Jurkat, Clone E6-1 (cell line): ENCODE measurements at places on chromosomes 7 and 10.

GRCh38 chr7:20329389-20330238, 1.1 kb upstream of the ITGB8 start:
- DNase-seq = no peak

- DNase-seq = no peak
Observed at GRCh38 chr10:103791858-103792257, 63.5 kb downstream of the SH3PXD2A start.

GRCh38 chr7:77819021-77819420, 20.4 kb downstream of the PHTF2 start:
- no peak for DNase-seq

- DNase-seq = no peak
Observed at GRCh38 chr10:49605939-49606509, 4.1 kb upstream of the SLC18A3 start.

DNA sequence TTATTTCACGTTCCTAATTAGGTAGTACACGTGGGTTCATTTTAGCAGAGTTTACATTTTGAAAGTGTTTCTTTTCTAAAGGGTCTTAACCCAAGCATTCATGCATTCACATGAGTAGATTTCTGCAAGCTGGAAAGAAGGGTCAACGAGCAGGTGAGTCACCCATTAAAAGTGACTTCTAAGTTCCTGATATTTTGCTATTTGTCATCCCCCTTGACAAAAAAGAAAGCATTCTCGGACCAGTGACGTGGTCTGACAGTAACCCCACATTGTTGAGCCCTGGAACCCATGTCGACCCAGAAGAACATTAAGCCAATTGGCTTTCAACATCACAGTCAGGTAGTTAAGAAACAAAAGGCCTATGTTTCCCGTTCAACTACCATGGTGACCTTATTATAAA, 49.6 kb downstream of the ABCB5 start:
- DNase-seq = no peak

- peak; percentile 63 for DNase-seq
Observed at GRCh38 chr7:22854158-22855048, 31.8 kb upstream of the TOMM7 start.

GRCh38 chr7:125090596-125090995, 161.0 kb upstream of the POT1 start:
- no peak for DNase-seq

GRCh38 chr10:78843495-78843894, 225.3 kb upstream of the ZMIZ1 start:
- DNase-seq = no peak

GRCh38 chr7:106827626-106828025, 37.5 kb upstream of the PIK3CG start:
- DNase-seq = no peak

DNA sequence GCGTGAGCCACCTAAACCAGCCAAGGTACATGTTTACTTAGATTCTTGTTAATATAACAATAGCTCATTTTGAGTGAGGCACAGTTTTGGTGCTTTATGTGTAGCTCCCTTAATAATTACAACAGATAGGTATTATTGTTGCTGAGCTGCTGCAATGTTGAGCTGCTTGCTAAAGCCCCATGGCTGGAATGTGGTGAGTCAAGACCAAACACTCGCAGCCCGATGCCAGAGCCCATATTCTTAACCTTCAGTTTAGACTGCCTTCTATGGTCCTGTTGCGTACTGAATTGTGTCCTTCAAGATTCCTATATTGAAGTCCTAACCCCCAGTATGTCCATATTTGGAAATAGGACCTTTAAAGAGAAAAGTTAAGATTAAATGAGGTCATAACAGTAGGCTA, 407.1 kb downstream of the NEBL start:
- DNase-seq = no peak

- no peak for DNase-seq
Observed at GRCh38 chr10:78209970-78210369, 176.3 kb downstream of the RPS24 start.

DNA sequence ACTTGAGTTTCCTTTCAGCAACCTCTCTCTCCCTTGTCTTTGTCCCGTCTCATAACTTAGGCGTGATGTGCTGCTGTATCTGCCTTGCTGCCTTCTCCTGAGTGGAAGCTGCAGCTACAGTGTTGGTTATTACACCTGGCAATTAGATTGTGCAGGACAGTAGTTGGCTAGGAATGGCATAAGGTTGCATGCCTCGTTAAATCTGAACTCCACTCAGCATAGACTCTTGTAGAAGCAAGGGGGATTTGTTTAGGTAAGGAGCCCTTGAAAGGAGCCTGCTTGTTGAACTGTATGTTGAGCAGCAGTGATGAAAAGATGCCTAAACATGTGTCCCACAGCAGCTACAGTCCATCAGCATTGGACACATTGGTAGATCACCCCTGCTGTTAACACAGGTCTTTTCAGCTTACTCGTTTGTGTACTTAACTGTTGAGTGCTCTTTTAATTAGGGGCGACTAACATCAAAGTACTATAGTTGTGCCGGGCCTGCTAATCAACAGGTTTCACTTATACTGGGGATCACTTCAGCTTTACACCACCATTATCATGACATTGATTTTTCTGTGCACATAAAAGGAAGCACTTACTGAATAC, 225.0 kb downstream of the AUTS2 start:
- DNase-seq = no peak

DNA sequence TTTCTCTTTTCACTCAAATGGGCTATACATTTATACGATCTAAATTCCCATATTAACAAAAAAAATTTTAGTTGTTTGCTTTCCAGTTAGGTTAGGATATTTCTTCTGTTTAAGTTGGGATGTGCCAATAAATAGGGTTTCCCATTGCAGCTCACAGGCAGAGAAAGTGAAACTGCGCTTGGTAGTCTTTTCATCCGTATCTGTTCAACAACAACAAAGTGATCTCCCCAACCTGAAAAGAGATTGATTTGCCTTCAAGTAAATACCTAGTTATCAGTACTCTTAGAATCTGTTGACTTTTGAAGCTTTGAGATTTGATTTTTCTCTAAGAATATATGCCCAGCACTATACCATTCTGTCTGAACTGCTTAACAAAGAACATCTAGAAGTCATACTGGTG, 143.4 kb downstream of the DYNC1I1 start:
- DNase-seq = no peak
